ENCODE measurements at places on chromosomes 7 and 10. TPM values are rescaled to one million over a fixed set of nuclear protein-coding genes. Genes with fewer than 3 reads are reported as not detected.

DNA sequence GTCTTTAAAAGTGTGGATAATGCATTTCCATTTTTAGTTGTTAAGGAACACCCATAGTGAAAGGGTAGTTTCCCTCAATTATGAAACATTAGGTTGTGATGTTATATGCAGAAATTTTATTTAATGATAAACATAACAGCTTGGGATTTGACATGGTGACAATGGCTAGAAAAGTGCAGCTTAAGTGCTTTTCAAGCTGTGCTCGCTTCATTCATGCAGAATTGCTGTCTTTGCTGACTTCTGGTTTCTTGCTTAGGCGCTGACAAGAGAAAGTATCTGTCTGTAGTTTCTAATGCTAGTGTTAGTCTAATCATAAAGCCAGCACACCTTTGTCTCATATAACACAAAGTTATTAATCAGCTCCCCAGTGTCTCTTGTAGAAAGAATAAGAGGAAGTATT is 170.0 kb downstream of the ARL5B start:
- DNase-seq = no peak

DNA sequence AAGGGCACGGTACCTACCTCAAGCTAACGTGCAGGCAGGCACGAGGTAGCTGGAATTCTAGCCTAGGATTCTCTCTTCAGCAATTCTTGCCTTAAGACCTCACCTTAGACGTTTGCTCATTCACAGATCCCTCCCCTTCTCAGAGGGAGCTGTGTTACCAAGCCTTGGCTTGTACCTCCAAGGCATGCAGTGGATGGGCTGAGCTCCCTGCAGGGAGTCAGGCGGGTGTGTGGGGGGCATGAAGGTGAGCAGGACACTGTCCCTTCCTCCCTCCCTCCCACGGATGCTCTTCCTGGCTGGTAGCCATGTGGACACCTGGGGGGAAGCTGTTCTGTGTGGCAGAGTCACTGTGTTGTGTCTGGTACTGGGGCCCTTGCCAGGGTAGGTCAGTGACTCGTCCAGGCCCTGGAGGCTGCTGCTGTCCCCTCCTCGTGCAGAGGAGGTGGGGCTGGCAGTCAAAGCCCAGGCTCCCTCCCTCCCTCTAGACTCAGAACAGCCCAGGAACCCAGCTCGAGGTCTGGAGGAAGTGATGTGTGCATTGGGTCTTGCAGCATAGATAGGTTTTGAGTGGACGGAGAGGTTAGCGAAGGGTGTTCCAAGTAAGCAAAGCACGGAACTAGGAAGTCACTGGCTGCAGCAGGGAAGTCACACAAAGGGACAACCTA is 222.2 kb upstream of the SH2B2 start:
- no peak for DNase-seq

The NCF1 gene
- total RNA-seq = not detected

The GALNT17 gene
- total RNA-seq = 10.4 TPM

The SAMD9L gene
- not detected for total RNA-seq

Measured in neural crest cell (in vitro differentiated cells).